ENCODE measurements at places on chromosomes 3 and 15. TPM values are rescaled to one million over a fixed set of nuclear protein-coding genes. Genes with fewer than 3 reads are reported as not detected.

HES1 gene
- 13.4 TPM for total RNA-seq

GOLGA6B gene
- total RNA-seq: not detected

FGD5 gene
- total RNA-seq: 13.9 TPM

GOLGA8K gene
- 0.80 TPM for total RNA-seq

TRAK1 gene
- 264 TPM for total RNA-seq

GATA2 gene
- total RNA-seq: 11.0 TPM

ARIH1 gene
- 179 TPM for total RNA-seq

CNTN3 gene
- total RNA-seq: 1.2 TPM

PLA2G4B gene
- total RNA-seq: 3.8 TPM

PRR20G gene
- total RNA-seq: not detected

GOLGA8G gene
- not detected for total RNA-seq

PARP3 gene
- total RNA-seq: 14.3 TPM

WNT5A gene
- total RNA-seq: 3.8 TPM

MORC1 gene
- not detected for total RNA-seq

TEX55 gene
- total RNA-seq: not detected

HHATL gene
- total RNA-seq: 552 TPM

GCNT3 gene
- total RNA-seq: 0.14 TPM

STAB1 gene
- total RNA-seq: 67.2 TPM

GABRG3 gene
- not detected for total RNA-seq

TJP1 gene
- total RNA-seq: 108 TPM

TYRO3 gene
- 3.3 TPM for total RNA-seq

CTDSPL gene
- 56.3 TPM for total RNA-seq

FOXL2 gene
- total RNA-seq: not detected

ZPLD1 gene
- not detected for total RNA-seq

PAK2 gene
- 45.7 TPM for total RNA-seq

FETUB gene
- total RNA-seq: not detected

USP50 gene
- not detected for total RNA-seq

SCN11A gene
- total RNA-seq: 0.05 TPM

CAV3 gene
- 31.6 TPM for total RNA-seq

IL5RA gene
- total RNA-seq: not detected

CAMK1 gene
- total RNA-seq: 12.3 TPM

ADAMTS9 gene
- total RNA-seq: 14.7 TPM

ARHGEF26 gene
- 1.2 TPM for total RNA-seq

ADPRH gene
- 9.8 TPM for total RNA-seq

CDCP1 gene
- total RNA-seq: 0.25 TPM

ADGRG7 gene
- total RNA-seq: not detected

RBPMS2 gene
- 276 TPM for total RNA-seq

KCNMB3 gene
- total RNA-seq: 0.96 TPM

LDHAL6B gene
- not detected for total RNA-seq

ADAMTSL3 gene
- 11.9 TPM for total RNA-seq

ACTRT3 gene
- total RNA-seq: 0.55 TPM

CLRN1 gene
- total RNA-seq: not detected

LRRC57 gene
- 15.0 TPM for total RNA-seq

CPEB1 gene
- 1.6 TPM for total RNA-seq
